ENCODE measurements at places on chromosomes 2 and 18.

DNA sequence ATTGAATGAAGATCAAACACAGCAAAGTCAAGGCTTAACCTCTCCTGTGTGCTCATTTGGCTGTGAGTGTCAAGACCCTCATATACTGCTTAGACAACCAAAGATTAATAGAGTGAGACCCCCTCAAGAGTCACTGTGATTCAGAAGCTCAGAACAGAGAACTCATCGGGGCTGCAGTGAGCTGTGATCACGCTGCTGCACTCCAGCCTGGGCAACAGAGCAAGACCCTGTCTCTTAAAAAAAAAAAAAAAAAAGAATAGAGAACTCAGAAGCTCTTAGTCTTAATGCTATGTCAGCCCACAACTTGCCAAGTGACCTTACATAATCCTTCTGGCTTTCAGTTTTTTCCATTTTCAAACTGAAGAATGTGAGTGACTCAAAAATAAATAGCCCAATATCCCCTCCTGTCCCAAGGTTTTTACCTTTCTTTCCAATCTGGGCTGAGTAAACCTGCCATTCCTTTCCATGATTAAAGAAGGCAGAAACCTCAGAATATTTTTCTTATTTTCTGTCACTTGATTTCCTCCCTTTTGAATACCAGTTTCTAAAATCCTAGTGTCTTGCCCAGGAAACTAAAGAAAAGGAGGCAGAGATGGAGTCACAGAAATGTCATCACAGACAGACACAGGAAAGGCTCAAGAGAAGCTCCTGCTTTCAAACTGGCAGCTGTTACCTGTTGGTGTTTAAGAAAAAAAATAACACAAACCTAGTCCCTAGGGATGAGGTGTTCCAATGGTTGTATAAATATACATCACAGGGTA lies 102.4 kb downstream of the CACNB4 start:
- no peak for DNase-seq

GRCh38 chr2:212536817-212537725 lies 1.5 kb downstream of the ERBB4 start:
- peak; percentile 47 for DNase-seq

DNA sequence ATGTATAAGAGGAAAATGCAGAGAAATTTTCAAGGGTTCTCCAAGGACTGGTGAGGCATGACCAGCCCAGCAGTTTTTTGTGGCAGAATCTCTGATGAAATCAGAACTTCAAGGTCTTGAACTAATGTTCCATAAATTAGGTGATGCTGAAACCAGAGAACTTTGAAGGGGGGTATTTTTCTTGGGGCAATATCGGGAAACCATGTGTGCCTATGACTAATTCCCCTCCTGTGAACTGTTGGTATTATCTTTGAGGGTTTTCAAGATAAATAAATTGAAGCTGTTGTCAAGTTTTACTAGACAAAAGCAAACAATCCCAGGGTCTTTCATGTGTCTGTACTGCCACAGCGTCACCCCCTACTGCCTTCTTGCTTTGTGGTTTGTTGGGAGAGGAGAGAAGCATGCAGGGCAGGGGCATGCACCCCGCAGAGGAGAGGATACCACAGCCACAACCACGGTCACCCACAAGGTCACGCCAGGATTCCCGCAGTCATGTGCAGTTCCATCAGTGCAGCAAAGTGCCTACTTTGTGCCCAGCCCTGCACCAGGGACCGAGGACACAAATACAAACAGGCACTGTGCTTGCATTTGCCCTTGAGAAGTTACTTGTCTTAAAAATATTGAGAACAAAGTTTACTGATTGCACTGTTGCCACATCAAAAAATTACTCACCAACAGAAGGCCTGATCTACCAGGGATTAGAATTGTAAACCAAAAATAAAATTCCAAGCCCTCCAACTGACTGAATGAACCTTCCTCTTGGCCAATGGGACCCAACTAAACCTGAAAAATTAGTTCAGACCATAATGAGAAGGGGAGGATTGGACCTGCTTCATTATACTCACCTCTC lies 413.3 kb upstream of the TRIB2 start:
- peak; percentile 82 for DNase-seq

- DNase-seq: no peak
Observed at GRCh38 chr18:39801010-39801409, 2154.0 kb upstream of the PIK3C3 start.

- DNase-seq: no peak
Observed at GRCh38 chr2:111028720-111029119, 92.0 kb upstream of the BCL2L11 start.

- peak; percentile 67 for DNase-seq
Observed at GRCh38 chr2:226661789-226662545, 137.7 kb downstream of the IRS1 start.

DNA sequence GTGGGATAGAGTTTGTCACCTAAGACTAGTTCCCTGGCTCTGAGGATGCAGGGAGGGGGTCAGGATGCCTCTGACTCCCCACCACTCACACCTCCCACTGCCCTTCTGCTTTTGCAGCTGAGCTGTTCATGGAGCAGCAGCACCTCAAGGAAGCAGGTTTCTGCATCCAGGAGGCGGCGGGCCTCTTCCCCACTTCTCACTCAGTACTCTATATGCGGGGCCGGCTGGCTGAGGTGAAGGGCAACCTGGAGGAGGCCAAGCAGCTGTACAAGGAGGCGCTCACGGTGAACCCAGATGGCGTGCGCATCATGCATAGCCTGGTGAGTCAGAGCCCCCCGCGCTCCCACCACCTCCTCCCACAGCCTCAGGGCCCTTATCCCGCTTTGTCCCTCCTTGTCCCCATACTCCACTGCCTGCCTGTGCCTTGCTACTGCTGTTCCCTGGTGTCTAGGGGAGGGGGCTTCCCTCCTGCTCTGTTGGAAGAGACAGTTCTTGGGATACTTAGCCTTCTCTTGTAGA lies 94.4 kb downstream of the STPG4 start:
- DNase-seq: no peak

- DNase-seq: peak; percentile 42
Observed at GRCh38 chr2:46942143-46942526, 26.5 kb upstream of the MCFD2 start.

- DNase-seq: no peak
Observed at GRCh38 chr18:3972291-3972930, 482.7 kb downstream of the DLGAP1 start.

- DNase-seq: no peak
Observed at GRCh38 chr2:44752761-44753160, 188.7 kb upstream of the SIX3 start.

DNA sequence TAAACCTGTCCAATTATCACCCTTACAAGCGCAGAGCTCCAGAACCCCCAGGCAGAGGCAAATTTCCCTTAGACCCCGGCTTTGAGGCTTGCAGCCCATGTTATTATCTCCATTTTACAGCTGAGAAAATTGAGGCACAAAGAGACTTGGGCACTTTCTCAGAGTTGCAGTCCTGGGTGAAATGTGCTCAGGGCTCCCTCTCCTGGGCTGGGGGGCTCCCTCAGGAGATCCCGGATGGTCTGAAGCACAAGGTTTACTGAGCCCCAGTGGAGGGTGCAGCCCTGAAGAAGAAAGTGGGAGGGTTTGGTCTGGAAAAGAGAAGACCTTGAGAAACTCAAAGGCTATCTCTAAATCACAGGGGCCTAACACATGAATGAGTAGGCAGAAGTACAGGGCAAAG lies 156.6 kb downstream of the CYRIA start:
- DNase-seq: no peak

DNA sequence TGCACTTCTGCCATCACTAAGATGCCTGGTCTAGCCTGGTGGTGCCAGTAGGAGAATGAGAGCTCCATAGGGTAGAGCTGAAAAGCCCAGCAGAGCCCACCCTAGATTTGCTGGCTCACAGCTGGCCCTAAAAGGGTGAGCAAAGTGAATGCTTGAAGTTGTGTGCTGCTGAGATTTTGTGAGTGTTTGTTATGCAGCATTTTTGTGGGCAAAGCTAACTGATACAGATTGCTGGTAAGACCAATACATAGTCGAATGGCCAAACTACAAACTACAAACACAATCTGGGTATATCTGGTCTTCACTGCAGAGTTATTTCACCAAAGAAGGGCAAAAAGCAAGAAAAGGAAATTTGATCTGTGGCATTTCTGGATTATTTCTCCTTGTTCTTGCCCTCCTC lies 7.1 kb upstream of the AGAP1 start:
- DNase-seq: no peak

GRCh38 chr2:72157871-72158771 lies 10.5 kb upstream of the CYP26B1 start:
- DNase-seq: no peak

- DNase-seq: no peak
Observed at GRCh38 chr2:171244466-171244969, 83.8 kb upstream of the TLK1 start.

GRCh38 chr2:86617153-86617552 lies 6.5 kb downstream of the RNF103 start:
- DNase-seq: no peak

GRCh38 chr2:72144632-72145288 lies 2.9 kb downstream of the CYP26B1 start:
- peak; percentile 90 for DNase-seq

GRCh38 chr18:13435586-13436333 lies 217.2 kb downstream of the LDLRAD4 start:
- DNase-seq: peak; percentile 68

DNA sequence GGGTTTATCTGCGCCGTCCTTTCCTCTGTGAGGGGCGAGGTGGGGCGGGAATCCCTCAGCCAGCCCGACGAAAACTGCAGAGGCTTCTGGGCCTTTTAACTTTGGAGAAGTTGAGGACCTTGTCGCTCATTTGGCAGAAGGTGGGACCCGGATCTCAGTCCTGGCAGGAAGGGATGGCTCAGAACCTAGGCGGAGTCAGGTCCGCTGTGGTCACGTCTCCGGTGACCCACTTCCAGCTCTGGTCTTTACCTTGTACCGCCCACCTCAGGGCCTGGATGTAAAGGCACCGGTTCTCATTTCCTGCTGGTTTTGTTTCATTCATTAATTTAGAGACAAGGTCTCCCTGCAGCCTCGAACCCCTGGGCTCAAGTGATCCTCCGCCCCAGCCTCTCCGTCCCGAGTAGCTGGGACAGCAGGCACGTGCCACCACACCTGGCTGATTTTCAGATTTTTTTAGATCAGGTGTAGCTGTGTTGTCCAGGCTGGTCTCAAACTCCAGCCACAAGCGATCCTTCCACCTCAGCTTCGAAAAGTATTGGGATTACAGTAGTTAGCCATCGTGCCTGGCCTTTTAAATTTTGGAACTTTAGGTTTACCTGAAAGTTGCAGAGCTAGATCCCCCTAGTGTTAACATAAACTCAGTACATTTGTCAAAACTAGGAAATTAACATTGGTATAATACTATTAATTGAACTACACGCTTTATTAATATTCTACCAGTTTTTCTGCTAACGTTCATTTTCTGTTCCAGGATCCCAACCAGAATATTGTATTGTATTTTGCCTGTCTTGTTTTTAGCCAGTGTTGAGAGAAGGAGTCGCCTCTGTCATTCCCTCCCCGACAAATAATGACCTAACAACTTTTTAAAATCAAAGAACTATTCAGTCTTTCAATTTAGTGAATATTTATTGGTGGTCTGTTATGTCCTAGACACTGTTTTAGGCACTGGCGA lies 852 bp downstream of the POLI start:
- peak; percentile 58 for DNase-seq

GRCh38 chr2:181411105-181411849 lies 45.9 kb upstream of the ITGA4 start:
- no peak for DNase-seq

DNA sequence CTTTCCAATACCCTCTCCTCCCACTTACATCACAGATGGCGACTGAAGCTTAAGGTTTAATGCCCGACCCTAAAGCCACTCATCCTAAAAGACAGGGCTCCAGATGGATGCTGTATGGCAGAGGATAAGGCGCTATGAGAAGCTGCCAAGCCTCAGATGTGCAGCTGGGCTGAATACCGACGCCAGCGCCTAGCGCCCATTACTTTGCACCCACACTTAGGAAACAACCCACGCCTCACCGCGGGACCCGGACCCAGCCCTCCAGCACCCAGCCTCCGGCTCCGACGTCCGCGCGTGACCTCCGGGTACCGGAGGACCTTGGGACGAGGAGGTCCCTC lies 335 bp downstream of the TRAK2 start:
- no peak for DNase-seq

- no peak for DNase-seq
Observed at GRCh38 chr18:5639131-5639530, 95.3 kb upstream of the EPB41L3 start.

DNA sequence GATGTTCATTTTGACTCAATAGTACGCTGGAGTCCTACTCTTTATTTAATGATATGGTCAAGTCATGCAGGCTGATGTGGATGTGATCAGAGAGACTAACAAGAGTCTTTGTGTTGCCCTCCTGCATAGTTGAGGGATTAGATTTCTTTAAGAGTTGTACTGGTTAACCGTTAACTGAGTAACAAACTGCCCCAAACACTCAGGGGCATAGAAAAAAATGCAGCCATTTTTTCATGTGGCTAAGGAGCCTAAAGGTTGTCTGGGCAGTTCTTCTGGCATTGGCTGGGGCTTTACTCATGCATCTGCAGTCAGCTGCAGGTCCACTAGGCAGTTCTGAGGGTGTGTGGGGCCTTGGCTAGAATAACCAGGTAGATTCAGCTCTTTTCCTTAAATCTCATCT lies 32.5 kb downstream of the DOCK10 start:
- no peak for DNase-seq

- DNase-seq: peak; percentile 35
Observed at GRCh38 chr2:185291035-185291647, 447.5 kb upstream of the FSIP2 start.

DNA sequence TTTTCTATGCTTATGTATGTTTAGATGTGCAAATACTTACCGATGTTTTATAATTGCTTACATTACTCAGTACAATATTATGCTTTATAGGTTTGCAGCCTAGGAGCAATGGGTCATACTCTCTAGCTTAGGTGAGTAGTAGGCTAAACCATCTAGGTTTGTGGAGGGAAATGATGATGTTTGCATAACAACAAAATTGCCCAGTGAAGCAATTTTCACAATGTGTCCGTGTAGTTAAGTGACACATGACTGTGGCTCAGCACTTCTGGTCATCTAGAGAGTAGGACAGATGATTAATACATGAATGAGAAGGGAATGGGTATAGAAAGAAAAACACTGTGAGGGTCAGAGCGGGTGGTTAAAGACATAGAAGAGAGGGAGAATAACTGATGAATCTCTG lies 2116.2 kb upstream of the PIK3C3 start:
- no peak for DNase-seq

GRCh38 chr2:173044686-173045085 lies 31.0 kb upstream of the MAP3K20 start:
- DNase-seq: no peak

Data from MG63 (cell line).